ENCODE measurements at places on chromosomes 12 and 14.

DNA sequence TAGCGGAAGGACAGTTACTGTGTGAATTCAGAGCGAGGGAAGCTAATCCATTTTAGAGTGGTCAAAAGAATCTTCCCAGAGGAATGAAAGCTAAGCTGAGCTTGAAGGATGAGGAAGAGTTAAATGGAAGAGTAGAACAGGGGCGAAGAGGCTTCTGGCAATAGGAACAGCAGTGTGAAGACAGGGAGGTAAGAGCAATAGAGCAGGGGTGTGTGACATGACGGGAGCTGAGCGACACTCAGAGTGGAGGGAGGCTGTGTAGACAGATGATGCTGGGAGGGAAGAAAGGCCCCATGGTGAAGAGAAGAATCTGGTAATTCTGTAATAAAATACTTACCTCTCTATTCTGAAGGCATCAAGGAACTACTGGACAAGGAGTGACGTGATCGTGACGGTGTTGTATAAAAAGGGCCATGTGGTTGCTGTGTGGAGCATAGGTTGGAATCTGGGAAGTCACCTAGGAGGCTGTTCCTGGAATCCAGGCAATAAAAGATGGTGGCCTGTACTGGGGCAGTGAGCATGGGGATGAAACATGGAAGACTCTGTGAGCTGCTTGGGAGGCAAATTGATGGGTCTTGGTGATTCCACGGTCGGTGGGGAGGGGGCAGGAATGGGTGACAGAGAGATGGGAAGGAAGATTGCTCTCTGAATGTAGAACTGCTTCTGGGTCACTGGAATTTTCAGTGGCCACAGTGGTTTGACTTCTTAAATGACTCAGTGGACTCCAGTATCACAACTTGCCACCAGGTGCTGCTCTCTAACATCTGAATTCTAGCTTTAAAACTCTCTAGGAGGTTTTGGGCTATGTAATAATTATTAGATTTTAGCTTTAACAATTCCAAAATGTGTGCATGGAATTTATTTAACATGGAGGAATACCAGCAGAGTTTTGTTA lies 164.1 kb downstream of the ATP23 start:
- no peak for DNase-seq

DNA sequence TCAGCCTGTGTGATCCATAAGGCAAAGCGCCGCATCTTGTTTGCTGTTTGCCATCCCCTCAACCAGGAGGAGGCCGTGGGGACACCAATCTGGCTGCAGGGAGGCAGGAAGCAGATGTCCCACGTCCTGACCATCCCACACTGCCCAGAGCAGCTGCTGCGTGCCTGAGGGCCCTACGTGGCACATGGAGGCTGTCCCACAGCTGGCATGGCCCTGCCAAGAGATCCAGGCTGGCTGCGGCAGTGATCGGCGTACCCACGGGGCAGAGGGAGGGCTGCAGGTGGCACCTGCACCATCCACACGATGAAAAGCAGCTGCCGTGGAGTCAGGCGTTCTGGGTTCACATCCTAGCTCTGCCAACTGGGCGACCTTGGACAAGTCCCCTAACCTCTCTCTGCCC lies 42.0 kb downstream of the NCOR2 start:
- DNase-seq: no peak

DNA sequence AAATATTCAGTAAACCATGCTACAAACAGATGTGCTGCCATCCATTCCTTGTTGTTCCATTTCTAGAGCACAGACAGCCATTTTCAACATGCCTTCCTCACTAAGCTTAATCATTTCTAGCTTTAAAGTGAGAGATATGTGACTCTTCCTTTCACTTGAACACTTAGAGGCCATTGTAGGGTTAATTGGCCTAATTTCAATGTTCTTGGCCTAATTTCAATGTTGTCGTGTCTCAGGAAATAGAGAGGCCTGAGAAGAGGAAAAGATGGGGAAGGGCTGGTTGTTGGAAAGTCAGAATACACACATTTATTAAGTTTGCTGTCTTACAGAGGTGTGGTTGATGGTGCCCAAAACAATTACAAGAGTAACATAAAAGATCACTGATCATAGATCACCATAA lies 435.1 kb downstream of the ZFP36L1 start:
- no peak for DNase-seq

DNA sequence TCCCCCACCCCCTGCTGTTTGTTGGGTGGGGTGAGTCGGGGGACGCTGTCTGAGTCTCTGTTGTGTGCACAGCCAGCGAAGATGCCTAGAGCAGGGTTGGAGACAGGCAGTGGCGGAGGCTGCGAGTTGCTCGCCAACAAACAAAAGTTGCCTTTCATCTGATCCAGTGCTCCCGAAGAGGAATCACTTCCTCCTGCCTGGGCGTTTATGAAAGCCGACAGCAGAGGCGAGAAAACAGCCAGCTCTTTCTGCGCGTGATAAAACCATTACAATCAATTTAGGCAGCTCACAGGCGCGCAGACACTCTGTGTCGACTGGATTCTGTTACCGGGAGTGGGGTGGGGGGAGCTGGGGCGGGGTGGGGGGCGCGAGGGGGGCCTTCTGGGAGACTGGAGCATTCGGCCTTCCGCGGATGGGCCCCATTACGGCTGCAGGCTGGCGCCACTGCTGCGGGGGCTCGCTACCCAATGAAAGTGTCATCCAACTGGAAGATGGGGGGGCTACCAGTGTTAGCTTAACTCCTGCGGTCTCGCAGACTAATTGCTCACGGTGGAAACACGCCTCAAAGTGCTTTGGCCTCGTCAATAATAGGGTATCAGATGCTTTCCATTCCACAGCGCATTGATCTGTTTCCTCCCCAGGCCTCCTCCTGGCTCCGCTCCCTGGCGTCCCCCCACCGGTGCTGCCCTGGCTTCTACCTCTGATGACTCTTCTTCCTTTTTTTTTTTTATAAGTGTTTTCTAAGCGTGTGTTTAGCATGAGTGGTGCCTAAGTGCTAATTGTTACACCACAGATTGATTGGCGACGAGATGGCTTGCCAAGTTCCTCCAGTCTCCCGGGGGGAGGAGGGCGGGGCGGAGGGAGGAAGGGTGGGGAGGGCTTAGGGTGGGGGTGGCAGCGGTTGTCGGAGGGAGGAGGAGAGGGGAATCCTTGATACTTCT lies 678.4 kb downstream of the MED13L start:
- DNase-seq: no peak

- peak; percentile 78 for DNase-seq
Observed at GRCh38 chr14:77459072-77459723, 1.3 kb downstream of the AHSA1 start.

DNA sequence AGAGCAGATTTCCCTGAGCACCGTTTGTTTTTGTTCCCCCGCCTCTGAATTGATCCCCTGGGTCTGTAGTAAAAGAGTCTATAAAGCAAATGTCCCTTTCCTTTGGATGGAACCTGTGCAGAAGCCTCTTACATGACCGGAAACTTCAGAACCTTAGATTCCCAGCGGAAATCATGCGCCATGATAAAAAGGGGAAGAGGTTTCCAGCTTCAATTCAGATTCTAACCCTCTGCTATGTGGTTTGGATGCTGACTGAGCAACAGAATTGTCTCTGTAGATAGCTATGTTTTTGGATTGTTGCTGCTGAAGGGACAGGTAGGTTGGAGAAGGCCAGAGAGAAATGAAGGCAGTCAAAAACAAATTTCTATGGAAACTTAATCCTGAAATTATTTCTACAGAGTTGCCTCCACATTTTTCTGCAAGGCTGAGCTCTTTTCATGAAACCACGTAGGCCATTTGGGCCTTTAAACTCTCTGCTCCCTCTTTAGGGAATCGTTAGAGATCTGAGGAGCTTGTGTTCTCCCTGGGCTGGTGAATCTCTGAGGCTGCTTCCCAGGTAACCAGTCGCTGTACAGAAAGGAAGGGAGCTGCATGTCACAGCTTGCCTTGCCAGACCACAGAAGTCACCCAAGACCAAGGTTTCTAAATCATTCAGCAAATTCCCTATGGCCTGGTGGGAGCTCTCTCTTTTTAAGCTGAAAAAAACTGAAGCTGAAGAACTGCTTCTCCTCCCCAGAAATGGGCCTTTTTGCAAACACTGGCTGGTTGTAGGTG lies 28.7 kb upstream of the OR10P1 start:
- no peak for DNase-seq

DNA sequence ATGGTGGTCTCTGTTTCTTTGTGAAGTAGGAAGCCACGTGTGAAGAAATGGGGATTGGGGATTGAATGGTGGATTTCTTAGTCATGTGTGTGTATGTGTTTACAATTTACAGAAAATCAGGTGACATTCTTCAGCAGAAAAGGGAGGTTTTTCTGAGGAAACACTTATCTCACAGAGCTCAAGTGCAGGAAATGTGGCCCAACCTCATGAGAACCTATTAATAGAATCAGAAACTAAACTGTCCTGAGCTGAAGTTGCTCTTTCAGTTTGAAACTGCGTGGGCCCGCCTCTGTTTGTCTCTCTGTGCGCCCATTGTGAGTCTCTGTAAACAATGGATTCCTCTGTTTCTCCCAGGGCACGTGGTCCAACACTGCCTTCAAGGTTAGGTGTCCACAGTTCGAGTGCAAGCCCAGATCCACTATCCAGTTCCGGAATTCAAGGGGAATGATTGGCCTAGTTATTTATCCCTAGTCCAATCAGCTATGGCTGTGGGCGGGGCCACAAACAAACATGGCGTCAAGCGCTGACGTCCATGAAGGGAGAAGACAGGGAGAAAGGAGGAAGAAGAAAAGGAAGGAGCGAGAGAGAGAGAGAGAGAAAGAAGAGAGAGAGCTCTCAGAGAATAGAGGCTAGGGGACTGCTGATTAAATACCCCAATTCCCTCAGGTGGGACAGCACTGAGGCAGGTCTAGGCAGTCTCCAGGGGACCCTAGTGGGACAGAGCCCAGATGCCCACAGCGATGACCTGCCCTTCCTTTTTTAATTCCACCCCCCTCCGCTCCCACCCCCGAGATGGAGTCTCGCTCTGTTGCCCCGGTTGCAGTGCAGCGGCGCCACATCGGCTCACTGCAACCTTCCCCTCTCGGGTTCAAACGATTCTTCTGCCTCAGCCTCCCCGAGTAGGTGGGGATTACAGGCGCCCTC lies 31.4 kb upstream of the C12orf76 start:
- peak; percentile 49 for DNase-seq

DNA sequence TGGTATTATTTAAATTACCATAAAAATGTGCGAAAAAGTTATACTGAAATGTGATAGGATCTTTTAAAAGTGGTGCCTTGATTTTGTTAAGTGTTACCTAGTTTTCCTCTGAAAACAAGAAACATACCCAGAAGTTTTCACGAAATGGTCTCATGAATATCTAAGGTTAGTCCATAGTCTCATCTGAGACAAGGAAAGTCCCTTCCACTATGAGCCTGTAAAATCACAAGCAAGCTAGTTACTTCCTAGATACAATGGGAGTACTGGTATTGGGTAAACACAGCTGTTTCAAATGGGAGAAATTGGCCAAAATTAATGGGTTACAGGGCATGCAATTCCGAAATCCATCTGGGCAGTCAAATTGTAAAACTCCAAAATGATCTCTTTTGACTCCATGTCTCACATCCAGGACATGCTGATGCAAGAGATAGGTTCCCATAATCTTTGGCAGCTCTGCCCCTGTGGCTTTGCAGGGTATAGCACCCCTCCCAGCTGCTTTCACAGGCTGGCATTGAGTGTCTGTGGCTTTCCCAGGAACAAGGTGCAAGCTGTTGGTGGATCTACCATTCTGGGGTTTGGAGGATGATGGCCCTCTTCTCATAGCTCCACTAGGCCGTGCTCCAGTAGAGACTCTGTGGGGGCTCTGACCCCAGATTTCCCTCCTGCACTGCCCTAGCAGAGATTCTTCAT lies 271.4 kb downstream of the NAV3 start:
- DNase-seq: no peak

DNA sequence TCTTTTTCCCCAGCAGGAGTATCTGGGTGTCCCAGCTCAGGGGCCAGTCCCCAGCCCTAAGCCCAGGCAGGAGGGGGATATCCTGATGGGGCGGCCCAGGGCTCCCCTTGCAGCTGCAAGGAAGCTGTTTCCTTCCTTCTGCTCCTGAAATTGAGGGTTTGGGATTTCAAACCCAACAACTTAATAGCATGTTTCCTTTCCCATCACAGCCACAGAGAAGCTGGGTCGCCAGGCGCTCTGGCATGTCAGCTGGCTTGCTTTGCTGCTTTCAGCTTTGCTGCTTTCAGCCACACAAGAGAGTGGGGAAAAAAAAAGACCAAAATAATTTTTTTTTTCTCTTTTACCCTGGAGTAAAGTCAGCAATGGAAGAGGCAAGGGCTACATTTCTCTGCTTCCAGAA lies 30.0 kb downstream of the HVCN1 start:
- no peak for DNase-seq
